ENCODE measurements at places on chromosomes 1 and 21.
A peak's percentile ranks its signal among the peaks of the same experiment; 100 is the strongest.

DNA sequence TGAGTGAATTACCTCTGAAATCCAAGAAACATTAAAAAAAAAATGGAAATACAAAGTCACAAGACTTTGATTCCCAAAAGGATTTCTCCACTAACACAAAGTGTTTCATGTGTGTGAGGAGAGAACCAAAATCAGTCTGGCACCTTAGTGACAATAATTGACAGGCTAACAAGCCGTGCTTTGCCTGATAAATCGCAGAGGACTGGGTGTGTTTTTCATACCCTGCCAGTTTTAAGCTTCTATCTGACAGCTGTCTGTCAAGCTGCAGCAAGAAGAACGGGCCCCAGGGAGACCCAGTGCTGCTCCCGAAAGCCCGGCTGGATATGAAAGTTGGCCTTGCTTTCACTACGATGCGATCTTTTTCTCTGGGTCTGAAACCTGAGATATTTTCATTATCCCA lies 101.6 kb upstream of the KCNK2 start:
- H3K4me3 ChIP-seq: no peak overlapping the region
- no peaks in the 10 kb centered on the region for H3K27me3 ChIP-seq
- no peak overlapping the region for H3K27ac ChIP-seq

- peaks cover 14% of the 10 kb centered on the region for H3K36me3 ChIP-seq
- H3K4me1 ChIP-seq: peaks cover 9% of the 10 kb centered on the region
- H3K27ac ChIP-seq: no peak overlapping the region
- no peaks in the 10 kb centered on the region for H3K27me3 ChIP-seq
- no peak for DNase-seq
Measured at GRCh38 chr1:226984521-226985238, 44.6 kb downstream of the COQ8A start.

- H3K36me3 ChIP-seq: no peaks in the 10 kb centered on the region
- H3K27me3 ChIP-seq: no peaks in the 10 kb centered on the region
- no peak for DNase-seq
- peaks cover 12% of the 10 kb centered on the region for H3K4me1 ChIP-seq
Measured at GRCh38 chr1:186569856-186570255, 108.9 kb upstream of the PDC start.

GRCh38 chr1:1067860-1068516 lies 6.1 kb downstream of the RNF223 start:
- peaks cover 5% of the 10 kb centered on the region for H3K27me3 ChIP-seq
- no peak for DNase-seq
- H3K4me3 ChIP-seq: peak overlapping the region; percentile 77

DNA sequence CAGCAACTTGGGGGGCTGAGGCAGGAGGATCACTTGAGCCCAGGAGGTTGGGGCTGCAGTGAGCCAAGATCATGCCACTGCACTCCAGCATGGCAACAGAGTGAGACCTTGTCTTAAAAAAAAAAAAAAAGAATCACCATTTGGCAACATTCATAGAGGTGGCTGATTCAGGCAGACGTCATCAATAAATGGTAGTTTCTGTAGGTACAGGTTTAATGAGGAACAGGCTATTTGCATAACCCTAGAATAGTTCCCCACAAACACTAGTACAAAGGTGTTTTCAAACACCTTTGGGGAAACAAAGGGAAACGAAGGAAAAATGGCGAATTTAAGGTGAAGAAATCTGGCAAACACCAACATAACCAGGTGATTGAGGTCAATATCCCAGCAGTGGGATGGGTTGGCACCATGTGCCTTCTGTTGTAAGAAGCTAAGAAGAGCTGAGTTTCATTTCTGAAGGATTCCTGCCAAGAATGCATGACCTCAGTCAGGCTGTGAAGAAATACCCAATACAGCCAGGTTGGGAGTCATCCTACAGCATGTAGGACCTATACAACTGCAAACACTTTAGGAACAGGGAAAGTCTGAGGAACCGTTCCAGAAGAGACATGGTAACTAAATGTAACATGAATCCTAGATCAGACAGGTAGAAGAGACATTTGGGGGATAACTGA lies 5.6 kb downstream of the LPAR3 start:
- H3K4me1 ChIP-seq: peaks cover 8% of the 10 kb centered on the region
- no peaks in the 10 kb centered on the region for H3K36me3 ChIP-seq
- no peak overlapping the region for H3K4me3 ChIP-seq

DNA sequence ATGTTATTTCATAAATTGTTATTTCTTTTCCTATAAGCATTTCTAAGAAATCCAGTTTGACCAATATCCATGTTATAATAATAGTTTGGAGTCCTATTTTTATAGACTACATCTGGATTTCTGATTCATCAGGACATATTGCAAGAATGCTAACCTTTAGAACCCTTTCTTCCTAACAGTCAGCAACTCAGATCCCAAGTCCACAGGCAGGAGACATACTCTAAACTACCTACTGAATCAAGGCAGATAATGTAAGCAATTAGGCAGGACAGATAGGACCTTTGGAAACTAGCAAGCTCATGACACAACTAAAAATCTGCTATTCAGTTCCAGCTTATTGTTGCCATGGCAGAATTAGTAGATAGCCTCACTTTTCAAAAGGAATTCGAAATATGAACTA lies 104.1 kb downstream of the DENND1B start:
- no peak overlapping the region for H3K4me3 ChIP-seq
- H3K4me1 ChIP-seq: peaks cover 4% of the 10 kb centered on the region
- no peak for DNase-seq
- H3K27ac ChIP-seq: no peak overlapping the region

DNA sequence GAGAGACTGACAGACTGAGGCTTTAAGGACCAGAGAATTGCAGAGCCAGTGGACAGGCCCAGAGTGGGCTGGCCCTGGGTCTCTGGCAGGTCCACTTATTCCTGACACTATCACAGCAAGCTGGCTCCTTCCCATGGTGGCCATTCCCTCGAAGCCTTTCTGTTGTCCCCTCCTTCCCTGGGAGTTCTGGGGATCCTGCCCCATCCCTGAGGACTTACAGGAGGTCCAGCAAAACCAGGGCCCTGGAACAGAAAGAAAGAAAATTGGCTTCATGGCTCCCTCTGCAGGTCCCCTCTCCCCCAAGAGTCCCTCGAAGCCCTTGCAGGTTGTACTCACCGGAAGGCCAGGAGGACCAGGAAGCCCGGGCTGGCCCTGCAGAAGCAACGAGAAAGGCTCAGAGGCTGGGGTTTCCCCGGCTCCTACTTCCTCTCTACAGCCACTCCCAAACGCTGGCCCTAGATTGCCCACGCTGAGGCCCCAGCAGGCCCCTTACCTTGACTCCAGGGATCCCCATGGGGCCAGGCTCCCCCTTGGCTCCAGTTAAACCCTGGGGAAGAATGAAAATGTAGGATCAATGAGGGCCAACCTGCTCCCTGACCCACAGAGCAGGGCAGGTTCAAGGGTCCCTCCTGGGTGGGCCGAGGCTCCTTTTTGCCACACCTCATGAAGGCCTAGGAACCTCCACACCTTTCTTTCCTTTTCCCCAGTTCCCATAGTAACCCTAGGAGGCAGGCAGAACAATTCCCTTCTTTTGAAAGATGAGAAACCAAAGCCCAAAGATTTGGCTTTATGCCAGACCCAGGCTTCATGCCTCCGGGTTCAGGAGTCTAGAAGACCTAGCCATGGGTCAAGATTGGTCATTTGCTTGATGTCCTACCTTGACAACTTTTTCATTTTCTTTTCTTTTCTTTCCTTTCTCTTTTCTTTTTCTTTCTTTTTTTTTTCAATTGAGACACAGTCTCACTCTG lies 4.6 kb downstream of the COL9A2 start:
- H3K36me3 ChIP-seq: no peaks in the 10 kb centered on the region
- peaks cover 3% of the 10 kb centered on the region for H3K27me3 ChIP-seq
- H3K4me3 ChIP-seq: peak overlapping the region; percentile 52

DNA sequence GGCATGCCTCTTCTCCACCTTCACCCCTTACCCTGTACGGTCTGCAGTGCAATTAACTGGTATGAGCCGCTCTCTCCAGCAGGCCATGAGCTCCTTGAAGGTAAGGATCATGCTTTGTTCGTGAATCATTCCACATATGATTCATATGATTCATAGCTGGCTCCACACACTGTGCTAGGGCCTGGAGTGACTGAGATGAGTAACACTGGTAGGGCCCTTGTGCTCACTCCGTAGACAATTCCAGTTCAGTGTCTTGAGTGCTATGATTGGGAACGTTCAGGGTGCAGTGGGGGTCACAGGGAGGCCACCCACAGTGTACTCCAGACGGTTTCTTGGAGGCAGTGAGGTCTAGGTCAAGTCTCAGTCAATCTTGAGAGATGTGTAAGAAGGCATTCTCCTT lies 239.8 kb downstream of the LMX1A start:
- no peak overlapping the region for H3K27ac ChIP-seq
- H3K36me3 ChIP-seq: no peaks in the 10 kb centered on the region
- peaks cover 33% of the 10 kb centered on the region for H3K27me3 ChIP-seq
- H3K4me1 ChIP-seq: no peaks in the 10 kb centered on the region

- H3K36me3 ChIP-seq: no peaks in the 10 kb centered on the region
- H3K27ac ChIP-seq: no peak overlapping the region
- DNase-seq: no peak
- H3K4me1 ChIP-seq: peaks cover 21% of the 10 kb centered on the region
- no peak overlapping the region for H3K4me3 ChIP-seq
- no peaks in the 10 kb centered on the region for H3K27me3 ChIP-seq
Measured at GRCh38 chr1:117569856-117570255, 36.0 kb upstream of the TENT5C start.

DNA sequence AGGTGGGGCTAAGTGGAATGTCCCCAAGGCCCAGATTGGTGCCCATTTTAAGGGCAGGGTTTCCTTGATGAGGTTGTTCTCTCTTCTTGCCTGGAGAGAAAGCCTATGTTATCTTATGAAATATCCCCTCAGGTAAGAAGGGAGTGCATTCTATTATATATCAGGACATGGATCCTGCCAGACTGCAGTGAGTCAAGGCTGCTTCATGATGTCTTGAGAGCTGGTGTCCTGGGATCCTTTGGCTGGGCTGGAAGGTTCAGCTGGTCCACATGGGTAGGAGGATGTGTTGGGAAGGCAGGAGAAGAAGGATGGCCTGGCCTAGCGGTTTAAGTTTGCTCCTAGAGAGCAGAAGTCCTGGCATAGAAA lies 207.6 kb downstream of the ROR1 start:
- H3K27me3 ChIP-seq: no peaks in the 10 kb centered on the region
- H3K4me1 ChIP-seq: no peaks in the 10 kb centered on the region
- no peak overlapping the region for H3K27ac ChIP-seq

DNA sequence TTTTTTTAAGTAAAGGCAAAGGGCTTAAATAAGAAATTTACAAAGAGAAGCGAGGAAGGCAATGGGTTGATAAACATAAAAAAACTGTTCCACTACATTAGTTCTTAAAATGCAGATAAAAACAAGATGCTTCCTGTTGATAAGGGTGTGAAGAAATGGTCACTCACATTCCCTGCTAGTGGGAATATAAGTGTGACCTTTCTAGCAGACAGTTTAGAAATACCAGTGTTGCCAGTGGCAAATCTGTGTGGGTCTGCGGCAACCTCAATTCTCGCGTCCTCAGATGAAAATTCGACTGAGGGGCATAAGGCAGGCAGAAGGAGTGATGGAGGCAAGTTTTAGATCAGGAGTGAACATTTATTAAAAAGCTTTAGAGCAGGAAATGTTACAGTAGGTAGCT lies 151.1 kb downstream of the NTNG1 start:
- no peaks in the 10 kb centered on the region for H3K4me1 ChIP-seq
- no peak overlapping the region for H3K4me3 ChIP-seq
- H3K27me3 ChIP-seq: no peaks in the 10 kb centered on the region

- no peak for DNase-seq
- H3K4me1 ChIP-seq: peaks cover 15% of the 10 kb centered on the region
- H3K27ac ChIP-seq: no peak within 1 kb of the TSS
- H3K36me3 ChIP-seq: no peaks in the 10 kb centered on the region
Measured at GRCh38 chr1:36125129-36125991, at the start of gene COL8A2. COL8A2 (minus strand) TSS chr1:36125222; CDS start chr1:36100242, 24,980 bp downstream.

DNA sequence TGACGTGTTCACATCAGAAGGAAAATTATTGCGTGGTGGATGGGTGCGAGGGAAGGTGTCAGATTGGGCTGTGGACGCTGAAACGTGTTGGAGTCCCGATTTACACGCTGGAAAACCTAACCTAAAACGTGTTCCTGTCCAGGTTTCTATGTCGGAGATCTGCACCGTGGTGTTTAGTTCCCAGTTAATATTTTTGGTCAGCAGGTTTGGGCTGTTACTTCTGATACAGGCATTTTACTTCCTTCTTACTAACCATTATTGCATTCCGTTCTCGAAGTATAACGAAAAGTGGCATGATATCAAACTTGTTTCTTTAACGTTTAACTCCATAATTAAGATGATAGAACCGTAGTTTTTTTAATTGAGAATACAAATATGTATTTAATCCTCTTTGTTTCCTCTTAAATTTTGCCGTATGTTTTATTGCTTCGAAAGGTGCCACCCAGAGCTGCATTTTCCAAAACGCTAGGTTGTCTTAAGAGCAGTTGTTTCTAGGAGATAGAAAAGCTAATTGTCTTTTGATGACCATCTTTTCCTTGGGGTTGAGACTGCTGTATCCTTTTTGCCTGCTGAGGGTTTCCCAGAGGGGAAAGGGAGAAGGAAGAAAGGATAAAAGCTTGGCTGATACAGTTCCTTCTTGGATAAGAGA lies 1.3 kb downstream of the ADARB1 start:
- peak overlapping the region; percentile 72 for H3K27ac ChIP-seq
- peak overlapping the region; percentile 80 for H3K4me3 ChIP-seq
- no peak for DNase-seq
- H3K36me3 ChIP-seq: no peaks in the 10 kb centered on the region
- H3K4me1 ChIP-seq: peaks cover 57% of the 10 kb centered on the region
- H3K27me3 ChIP-seq: no peaks in the 10 kb centered on the region

- no peak overlapping the region for H3K27ac ChIP-seq
- H3K4me1 ChIP-seq: no peaks in the 10 kb centered on the region
- no peaks in the 10 kb centered on the region for H3K36me3 ChIP-seq
- H3K4me3 ChIP-seq: no peak overlapping the region
Measured at GRCh38 chr1:228365271-228366061, 41.2 kb downstream of the TRIM11 start.

- H3K4me1 ChIP-seq: peaks cover 24% of the 10 kb centered on the region
- H3K27me3 ChIP-seq: peaks cover 64% of the 10 kb centered on the region
- no peak within 1 kb of the TSS for H3K27ac ChIP-seq
- H3K36me3 ChIP-seq: no peaks in the 10 kb centered on the region
Measured at GRCh38 chr1:181483285-181484195, at the start of gene CACNA1E. CACNA1E (plus strand) TSS chr1:181483517; CDS start chr1:181483745, 228 bp downstream.

- no peak overlapping the region for H3K4me3 ChIP-seq
- H3K36me3 ChIP-seq: peaks cover 54% of the 10 kb centered on the region
- DNase-seq: no peak
- H3K4me1 ChIP-seq: no peaks in the 10 kb centered on the region
- no peaks in the 10 kb centered on the region for H3K27me3 ChIP-seq
Measured at GRCh38 chr1:246901874-246902273, 29.9 kb downstream of the AHCTF1 start.

GRCh38 chr1:196462086-196462485 lies 146.2 kb downstream of the KCNT2 start:
- H3K36me3 ChIP-seq: no peaks in the 10 kb centered on the region
- no peak for DNase-seq
- H3K4me3 ChIP-seq: no peak overlapping the region
- no peaks in the 10 kb centered on the region for H3K4me1 ChIP-seq

- H3K4me3 ChIP-seq: no peak overlapping the region
- peaks cover 8% of the 10 kb centered on the region for H3K27me3 ChIP-seq
- H3K4me1 ChIP-seq: no peaks in the 10 kb centered on the region
- H3K27ac ChIP-seq: no peak overlapping the region
- no peak for DNase-seq
- no peaks in the 10 kb centered on the region for H3K36me3 ChIP-seq
Measured at GRCh38 chr1:33996281-33996680, 132.4 kb downstream of the HMGB4 start.
